HEK293T (cell line): ENCODE measurements at places on chromosomes 11 and 22.

DNA sequence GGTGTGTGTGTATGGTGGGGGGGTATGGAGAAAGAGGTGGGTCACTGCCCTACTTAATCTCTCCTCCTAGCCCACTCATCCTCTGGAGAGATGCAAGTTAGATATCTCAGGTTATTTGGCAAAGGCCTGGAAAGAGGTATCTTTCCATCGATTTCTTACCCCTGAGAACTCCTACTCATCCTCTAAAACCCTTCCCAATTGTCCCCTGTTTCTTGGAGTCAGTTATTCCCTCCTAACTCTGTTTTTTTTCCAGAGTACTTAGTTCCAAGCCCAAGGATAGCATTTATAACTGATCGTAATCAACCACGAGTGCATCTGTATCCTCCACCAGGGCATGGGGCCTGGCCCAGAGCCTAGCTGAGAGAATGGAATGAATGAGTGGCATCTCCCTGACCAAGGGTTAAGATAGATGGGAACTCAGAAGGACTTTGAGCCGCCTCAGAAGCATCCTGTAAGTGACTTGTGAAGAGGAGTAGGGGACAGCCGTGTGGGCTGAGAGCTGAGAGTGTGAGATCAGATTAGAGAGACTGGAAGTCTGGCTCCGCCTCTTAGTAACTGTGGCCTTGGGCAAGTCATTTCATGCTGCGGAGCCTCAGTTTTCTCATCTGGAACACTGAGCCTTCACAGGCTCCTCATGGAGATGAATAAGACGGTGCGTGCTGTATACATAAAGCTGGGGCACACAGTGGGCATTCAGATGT, 16.2 kb downstream of the CD6 start:
- no peak for DNase-seq

DNA sequence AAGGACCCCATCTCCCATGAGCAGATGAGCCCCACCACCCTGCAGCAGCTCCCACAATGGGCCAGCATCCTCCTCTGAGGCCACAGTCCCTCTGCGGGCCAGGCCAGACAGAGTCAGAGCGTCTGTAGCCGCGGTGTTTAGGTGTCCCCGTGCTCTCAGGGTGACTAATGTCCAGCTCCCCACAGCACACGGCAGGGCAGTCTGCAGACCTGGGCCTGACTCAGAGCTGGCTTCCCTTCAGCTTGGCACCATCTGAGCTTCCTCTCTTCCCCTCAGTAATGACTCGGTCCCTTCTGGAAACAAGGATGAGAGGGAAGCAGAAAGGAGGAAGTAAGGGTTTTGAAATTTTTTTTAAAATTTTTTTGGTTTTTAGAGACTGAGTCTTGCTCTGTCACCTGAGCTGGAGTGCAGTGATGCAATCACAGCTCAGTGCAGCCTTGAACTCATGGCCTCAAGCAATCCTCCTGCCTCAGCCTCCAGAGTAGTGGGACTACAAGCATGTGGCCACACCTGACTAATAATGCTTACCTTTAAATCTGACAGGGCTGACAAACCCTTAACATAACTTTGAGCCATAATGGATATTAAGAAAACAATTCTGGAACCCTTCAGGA, 28.5 kb downstream of the LRRC74B start:
- no peak for DNase-seq

GRCh38 chr11:9046481-9046880, 42.7 kb upstream of the NRIP3 start:
- DNase-seq, result no peak

DNA sequence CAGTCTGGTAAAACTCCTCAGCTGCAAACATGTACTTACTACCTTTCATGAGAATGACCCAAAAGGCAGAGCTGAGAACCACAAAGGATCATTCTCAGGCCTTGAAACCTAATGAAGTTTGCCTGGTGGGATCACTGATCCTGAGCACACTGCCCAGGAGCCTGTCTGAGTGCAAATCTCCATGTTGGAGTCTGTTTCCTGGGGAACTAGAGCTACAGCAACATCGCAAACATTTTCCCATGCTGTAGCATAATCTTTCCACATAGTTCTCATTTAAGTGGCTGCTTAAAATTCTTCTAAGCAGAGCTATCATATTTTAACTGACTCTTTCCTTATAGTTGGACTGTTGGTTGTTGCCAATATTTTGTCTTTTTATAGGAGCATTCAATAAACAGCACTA, 58.5 kb downstream of the GUCY1A2 start:
- no peak for DNase-seq

DNA sequence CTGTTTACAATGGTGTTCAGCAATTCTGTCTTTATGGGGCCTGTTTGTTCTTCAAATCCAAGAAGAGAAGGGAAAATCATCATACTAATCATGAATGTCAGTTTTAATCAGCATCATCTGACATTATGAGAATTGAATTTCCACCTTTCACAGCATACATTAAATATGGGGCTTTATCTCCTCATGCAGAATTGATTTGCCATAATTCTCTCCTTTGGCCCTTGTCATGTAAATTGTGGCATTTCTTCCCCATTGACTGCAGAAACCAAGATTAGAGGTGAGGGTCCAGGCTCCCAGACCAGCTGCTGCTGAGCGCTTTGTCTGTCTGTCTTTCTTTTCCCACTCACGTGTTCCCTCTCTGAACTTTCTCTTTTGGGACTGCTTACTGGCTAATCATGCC, 232.1 kb upstream of the NAV2 start:
- DNase-seq, result no peak

DNA sequence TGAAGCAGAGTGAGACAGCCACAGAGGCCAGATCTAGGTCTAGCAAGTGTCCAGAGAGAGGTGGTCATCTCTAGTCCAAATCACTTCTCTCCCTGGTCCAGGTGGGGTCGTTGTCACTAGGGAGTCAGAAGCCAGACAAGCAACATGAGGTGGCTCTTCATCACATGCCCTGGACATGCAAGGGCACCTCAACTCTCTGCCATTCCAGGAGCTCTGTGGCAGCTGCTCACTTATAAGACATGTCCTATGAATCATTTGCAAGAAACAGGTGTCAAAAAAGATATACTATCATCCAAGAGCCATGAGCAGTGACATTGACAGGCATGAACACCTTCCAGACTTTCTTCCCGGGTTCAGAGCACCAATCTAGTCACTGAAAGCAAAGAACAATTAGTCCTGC, 130.8 kb downstream of the GALNT18 start:
- DNase-seq, result no peak

- no peak for DNase-seq
These were observed 104.1 kb downstream of the ATXN10 start for GRCh38 chr22:45775569-45776312.

DNA sequence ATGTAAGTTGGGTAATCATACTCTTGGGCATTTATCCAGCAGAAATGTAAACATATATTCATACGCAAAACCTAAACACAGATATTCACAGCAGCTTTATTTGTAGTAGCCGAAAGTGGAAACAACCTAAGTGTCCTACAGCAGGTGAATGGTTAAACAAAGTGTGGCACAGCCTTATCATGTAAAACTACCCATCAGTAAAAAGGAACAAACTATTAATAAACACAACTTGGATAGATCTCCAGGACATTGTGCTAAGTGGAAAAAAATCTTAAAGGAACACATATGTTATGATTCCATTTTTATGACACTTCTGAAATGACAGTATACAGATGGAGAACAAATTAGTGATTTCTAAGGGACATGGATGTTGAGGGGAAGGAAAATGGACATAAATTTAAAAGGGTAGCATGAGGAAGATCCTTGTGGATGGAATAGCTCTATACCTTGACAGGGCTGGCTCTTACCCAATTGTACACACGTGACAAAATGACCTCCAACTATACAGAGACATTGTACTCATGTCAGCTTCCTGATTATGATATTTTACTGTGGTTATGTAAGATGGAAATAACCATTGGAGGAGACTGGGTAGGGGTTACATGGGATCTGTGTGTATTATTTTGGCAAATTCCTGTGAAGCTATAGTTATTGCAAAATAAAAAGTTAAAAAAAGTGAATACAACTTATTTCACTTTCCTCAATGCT, 15.4 kb downstream of the ANO5 start:
- no peak for DNase-seq

- no peak for DNase-seq
These were observed 46.9 kb downstream of the C11orf96 start for GRCh38 chr11:43989162-43989981.

DNA sequence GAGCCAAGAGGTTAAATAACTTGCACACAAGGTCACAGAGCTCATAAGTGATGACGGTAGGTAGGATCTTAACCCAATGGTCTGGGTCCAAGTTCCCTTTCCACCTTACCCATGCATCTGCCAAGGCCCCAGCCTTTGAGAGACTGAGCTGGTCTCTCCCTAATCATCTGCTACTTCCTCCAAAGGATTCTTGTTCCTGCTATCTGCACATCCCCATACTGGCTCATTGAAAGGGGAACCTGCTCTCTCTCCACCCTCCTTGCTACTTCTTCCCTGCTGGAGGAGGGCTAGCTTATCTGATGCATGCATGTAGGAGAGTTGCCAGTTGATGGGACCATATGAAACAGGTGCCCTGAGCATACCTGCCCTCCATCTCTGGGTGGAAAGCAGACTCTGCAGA, 47.7 kb downstream of the COMMD9 start:
- DNase-seq, result no peak

DNA sequence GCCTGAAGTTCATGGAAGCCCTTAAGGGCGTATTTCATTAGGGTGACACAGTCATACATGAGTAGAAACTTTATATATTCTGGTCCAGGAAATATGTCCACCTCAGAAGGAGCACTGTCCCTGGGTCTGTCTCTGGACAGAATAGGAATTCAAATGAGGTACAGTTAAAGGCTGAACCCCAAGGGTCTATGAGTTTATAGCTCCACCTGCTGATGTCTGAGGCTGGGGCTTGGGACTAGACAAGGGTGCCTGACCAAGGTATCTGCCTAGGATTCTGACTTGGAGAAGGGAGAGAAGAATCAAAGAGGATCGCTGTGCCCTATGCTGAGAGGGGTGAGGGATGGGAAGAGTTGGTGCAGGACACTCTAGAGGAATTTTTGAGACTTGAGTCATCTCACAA, 14.9 kb downstream of the HEPHL1 start:
- DNase-seq, result no peak

DNA sequence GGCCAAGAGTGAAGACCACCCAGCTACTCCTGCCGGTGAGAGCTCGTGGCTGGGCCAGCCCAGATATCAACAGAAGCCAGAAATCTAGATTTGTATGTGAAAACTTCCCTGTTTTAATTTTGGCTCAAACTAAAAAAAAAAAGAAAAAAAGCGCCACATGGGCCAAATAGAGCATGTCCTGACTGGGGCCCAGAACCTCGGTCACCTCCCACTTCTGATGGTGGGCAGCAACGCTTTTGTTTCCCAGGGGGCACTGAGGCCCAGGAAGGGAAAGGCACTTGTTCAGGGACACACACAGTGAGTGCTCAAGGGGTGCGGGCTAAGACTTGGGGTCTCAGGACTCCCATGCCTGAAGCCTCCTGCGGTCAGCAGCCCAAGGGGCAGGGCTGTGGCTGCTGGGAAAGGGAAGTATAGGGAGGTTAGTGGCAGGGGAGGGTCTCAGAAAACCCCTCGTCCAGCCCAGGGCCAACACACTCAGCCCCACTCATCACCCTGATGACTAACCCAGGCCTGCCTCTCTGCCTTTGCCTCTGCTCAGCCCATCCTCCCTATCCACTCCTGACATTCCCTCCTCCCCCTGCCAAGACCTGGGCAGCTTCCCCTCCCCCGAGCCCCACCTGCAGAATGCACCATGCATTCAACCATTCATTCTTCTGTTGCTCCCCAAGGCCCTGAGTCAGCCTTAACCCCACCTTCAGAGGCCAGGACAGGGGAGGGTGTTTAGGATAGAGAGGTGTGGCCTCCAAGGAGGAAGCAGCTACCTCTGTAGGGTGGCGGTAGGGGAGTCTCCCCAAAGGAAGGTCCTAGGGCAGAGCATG, 30.0 kb upstream of the TCF20 start:
- no peak for DNase-seq

GRCh38 chr22:19719050-19719482, 4.3 kb upstream of the GP1BB start:
- no peak for DNase-seq

- peak; percentile 72 for DNase-seq
These were observed 117.2 kb upstream of the IGLL5 start for GRCh38 chr22:22770280-22770871.

DNA sequence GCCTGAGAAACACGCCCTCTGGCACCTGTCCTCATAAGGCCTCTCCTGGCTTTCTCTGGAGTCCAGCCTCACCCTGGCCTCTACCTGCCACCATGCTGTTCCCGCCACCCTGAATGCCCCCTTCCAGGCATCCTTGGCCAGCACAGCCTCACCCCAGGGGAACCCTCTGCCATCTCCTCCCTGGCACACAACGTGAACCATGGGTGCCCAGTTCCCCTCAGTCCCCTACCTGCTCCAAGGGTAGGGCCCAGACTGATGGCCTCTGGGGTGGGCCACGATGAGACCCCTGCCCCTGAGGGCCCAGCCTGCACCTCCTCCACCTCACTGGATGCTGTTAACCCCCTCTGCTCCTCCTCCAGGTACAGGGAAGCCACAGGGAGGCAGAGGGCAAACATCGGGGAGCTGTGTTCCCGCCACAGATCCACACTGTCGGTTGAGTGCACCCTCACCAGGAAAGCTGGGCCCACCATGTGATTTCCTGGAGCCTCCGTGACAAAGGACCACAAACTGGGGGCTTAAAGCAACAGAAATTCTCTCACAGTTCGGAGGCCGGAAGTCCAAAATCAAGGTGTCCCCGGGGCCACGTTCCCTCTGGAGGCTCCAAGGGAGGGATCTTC, 169.6 kb downstream of the BRD1 start:
- DNase-seq, result no peak

DNA sequence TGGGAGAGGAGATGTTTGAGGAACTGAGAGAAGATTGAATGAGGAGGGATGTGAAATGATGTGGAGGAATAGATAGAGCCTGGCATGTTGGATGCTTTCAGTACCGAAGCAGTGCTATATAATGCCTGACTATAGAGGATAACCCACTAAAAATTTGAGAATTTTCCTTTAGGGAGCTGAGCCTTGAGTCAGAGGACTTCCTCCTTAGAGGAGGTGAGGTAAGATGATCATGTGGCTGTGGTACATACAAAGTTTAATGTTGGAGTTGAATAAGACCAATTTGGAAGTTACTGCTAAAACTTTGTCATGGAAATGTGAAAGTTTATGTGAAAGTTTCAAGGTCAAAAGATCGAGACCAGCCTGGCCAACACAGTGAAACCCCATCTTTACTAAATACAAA, 66.9 kb downstream of the YAP1 start:
- DNase-seq, result no peak

DNA sequence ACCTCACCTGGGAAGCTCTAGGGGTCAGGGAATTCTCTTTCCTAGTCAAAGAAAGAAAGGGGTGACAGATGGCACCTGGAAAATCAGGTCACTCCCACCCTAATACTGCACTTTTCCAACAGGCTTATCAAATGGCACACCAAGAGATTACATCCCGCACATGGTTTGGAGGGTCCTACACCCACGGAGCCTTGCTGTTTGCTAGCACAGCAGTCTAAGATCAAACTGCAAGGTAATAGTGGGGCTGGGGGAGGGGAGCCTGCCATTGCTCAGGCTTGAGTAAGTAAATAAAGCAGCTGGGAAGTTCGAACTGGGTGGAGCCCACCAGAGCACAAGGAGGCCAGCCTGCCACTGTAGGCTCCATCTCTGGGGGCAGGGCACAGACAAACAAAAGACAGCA, 2830.6 kb upstream of the OR11H1 start:
- DNase-seq, result no peak

- DNase-seq, result no peak
These were observed 16.0 kb upstream of the TMPRSS13 start for GRCh38 chr11:117945047-117945810.

- DNase-seq, result no peak
These were observed 90.8 kb upstream of the CLDN5 start for GRCh38 chr22:19615001-19615461.

- DNase-seq, result no peak
These were observed 82.1 kb downstream of the KCNQ1 start for GRCh38 chr11:2526808-2527381.

GRCh38 chr11:116614306-116615210, 158.2 kb downstream of the BUD13 start:
- no peak for DNase-seq
